Heart left ventricle (tissue), 16 donors: ENCODE measurements at places on chromosomes 1 and 21. TPM values are rescaled to one million over a fixed set of nuclear protein-coding genes. Genes with fewer than 3 reads are reported as not detected.

DNA sequence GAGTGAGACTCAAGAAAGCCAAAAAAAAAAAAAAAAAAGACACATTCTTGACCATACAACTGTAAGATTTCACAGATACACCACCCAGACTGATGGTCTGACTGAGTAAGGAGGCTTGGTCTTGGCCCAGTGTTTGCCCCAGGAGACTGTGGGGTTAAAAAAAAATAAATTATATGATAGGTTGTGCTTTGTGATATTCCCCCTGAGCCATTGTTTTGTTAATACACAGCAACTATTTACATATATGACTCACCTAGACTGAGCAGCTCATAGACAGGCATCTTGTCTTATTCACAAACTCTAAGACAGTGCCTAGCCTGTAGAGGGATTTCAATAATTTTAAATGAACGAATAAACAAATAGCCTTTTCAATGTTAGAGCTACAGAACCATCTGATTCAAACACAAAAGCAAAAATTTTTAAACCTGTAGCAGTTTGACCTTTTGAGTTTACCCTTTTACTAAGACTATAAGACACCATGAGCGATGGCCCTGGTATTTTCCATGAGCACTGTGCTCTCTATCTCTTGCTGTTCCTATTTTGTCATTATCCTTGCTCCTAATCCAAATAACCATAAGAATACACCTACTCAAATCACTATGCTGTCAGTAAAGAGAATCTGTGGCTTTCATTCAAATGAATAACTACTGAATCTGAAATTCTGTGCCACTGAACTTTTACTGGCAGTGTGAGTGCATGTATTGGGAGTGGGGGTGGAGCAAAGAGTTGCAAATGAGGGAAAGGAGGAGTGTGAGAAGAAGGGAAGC is 199.4 kb upstream of the PTBP2 start:
- H3K27me3 ChIP-seq: no peaks in the 10 kb centered on the region
- no peak for DNase-seq
- H3K27ac ChIP-seq: no peak overlapping the region
- no peak overlapping the region for H3K4me3 ChIP-seq
- no peaks in the 10 kb centered on the region for H3K4me1 ChIP-seq

The RWDD3 gene
- total RNA-seq: 8.9 TPM

The GFI1 gene
- 0.10 TPM for total RNA-seq

GRCh38 chr1:185627171-185627570 is 107.0 kb upstream of the HMCN1 start:
- no peak for DNase-seq
- H3K36me3 ChIP-seq: no peaks in the 10 kb centered on the region
- H3K4me3 ChIP-seq: no peak overlapping the region

DNA sequence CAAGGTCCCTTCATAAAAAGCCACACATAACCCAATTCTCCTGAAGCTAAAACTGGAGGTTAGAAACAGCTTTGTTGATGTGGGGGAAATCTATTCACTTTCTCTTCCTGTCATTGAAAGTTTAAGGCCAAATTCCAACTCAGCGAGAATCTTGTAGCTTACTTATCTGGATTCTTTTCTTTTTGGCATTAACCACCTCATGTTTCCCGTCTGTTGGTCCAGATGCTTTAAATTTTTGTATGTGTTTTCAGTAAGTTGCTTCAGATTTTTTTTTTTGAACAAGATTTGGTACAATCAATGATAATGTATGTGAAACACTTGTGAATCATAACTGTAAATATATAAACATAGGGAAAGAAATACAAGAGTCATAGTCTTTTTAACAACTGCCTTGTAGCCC is 33.7 kb upstream of the NEK7 start:
- H3K4me3 ChIP-seq: no peak overlapping the region
- no peak for DNase-seq
- no peaks in the 10 kb centered on the region for H3K36me3 ChIP-seq
- no peak overlapping the region for H3K27ac ChIP-seq
- H3K4me1 ChIP-seq: peaks cover 26% of the 10 kb centered on the region

- H3K27ac ChIP-seq: peak overlapping the region; percentile 98
- peak overlapping the region; percentile 60 for H3K4me3 ChIP-seq
- DNase-seq: peak; percentile 86
- peaks cover 10% of the 10 kb centered on the region for H3K4me1 ChIP-seq
- no peaks in the 10 kb centered on the region for H3K27me3 ChIP-seq
- no peaks in the 10 kb centered on the region for H3K36me3 ChIP-seq
These were observed 197.9 kb upstream of the SGIP1 start for GRCh38 chr1:66335859-66336640.

DNA sequence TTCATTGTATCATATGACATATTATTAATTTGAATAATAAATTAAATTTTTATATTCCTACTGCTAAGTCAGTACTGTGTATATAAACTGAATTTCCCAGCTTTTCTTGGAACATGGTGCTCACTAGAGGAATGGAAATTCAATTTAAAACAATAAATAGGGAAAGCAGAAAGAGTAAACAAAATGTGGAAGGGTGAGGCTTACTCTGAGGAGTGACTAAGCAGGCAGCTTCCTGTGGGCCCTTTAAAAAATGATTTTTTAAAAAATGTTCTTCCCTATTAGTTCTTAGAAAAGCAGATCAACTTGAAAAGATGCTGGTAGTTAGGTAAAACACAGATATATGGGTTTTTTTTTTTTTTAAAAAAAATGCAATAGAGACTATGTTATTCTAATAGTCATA is 49.5 kb upstream of the S1PR1 start:
- no peaks in the 10 kb centered on the region for H3K36me3 ChIP-seq
- H3K4me3 ChIP-seq: no peak overlapping the region
- peak overlapping the region; percentile 50 for H3K27ac ChIP-seq
- no peaks in the 10 kb centered on the region for H3K27me3 ChIP-seq

The ADORA1 gene
- 7.4 TPM for total RNA-seq

DNA sequence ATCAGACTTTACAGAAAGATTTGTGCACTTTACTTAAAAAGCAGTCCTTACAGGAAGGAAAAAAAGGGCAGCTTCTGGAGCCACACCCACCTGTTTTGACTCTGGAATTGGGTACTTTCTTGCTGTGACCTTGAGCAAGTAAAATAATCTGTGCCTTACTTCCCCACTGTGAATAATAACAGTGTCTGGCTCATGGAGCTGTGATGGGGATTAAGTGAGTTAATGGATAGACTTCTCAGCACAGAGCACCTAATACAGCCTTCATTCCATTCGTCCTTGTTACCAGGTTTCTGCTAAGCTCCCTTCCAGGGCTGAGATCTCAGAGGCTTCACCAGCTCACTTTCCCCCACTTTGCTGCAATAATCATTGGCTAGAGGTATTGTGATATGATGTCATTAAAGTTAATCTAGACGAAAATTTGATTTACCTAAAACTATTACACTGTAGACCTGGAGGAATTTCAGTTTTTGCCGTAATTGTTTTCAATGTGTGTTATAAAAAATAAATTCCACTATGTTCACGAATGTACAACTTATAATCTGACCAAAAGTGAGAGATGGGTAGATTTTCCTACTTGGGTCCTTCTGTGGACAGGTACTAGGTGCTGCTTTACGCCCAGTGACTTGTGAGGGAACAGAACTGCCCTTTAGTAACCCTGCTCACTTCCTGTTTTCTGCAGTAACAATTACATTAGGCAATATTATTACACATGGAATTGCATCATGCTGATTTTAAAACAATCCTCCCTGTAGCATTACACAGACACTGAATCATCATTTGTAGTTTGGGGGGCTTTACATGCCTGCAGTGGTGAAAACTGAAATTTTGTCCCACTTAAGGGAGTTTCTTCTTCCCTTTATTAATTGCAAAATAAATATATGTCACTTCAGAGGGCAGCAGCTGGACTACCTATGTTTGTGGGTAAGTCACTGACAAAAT is 19.7 kb upstream of the ABCG1 start:
- DNase-seq: no peak
- H3K36me3 ChIP-seq: no peaks in the 10 kb centered on the region
- H3K4me1 ChIP-seq: no peaks in the 10 kb centered on the region
- no peak overlapping the region for H3K4me3 ChIP-seq
- no peak overlapping the region for H3K27ac ChIP-seq

The IQGAP3 gene
- total RNA-seq: 5.1 TPM

- H3K4me1 ChIP-seq: peaks cover 18% of the 10 kb centered on the region
- peak within 1 kb of the TSS; percentile 80 for H3K4me3 ChIP-seq
- no peaks in the 10 kb centered on the region for H3K27me3 ChIP-seq
- peak within 1 kb of the TSS; percentile 90 for H3K27ac ChIP-seq
These were observed at the start of gene FAF1 for GRCh38 chr1:50959913-50960844. Gene FAF1 (minus strand): TSS chr1:50960267. CDS start chr1:50959811, 456 bp downstream.

- no peak overlapping the region for H3K4me3 ChIP-seq
- peaks cover 41% of the 10 kb centered on the region for H3K4me1 ChIP-seq
- DNase-seq: no peak
- H3K27ac ChIP-seq: peak overlapping the region; percentile 17
- no peaks in the 10 kb centered on the region for H3K27me3 ChIP-seq
These were observed 19.5 kb upstream of the SRP9 start for GRCh38 chr1:225757927-225758656.

DNA sequence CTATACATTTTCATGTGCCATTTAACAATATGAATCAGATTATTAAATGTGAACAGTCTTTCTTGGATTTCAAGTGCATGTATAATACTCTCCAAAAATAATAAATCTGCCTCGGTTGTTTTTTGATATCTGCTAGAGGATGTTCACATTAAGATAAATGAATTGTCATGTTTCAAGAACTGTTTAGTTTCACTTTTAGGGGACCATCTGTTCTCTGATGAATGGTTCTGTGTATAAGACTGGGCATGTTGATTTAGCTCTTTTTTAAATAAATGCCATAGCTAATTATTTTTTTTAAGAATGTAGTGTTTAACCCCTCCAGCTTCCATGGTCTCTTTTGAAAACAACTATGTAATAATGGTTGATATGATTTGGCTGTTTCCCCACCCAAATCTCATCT is 1245.1 kb upstream of the ADGRL4 start:
- H3K27me3 ChIP-seq: no peaks in the 10 kb centered on the region
- no peaks in the 10 kb centered on the region for H3K36me3 ChIP-seq
- DNase-seq: no peak
- no peak overlapping the region for H3K4me3 ChIP-seq

DNA sequence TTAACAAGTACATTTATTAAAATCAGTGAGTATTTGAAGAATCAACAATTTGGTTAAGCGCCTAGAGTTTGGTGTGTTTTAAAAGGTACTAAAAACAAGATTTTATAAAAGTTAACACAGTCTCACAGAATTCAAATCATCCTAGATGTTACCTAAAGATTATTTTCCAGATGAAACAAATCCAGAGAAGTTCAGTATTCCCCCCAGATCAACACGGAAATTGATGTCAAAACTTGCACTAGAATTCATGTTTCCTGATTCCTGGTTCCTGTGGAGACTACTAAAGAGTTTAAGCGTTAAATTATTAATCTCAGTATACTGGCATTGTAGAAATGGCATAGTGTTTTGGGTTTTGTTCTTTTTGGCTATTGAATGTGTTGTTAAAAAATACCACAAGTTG is 1.4 kb downstream of the PTBP2 start:
- H3K36me3 ChIP-seq: no peaks in the 10 kb centered on the region
- H3K27ac ChIP-seq: peak overlapping the region; percentile 97
- H3K4me3 ChIP-seq: peak overlapping the region; percentile 92
- peaks cover 40% of the 10 kb centered on the region for H3K4me1 ChIP-seq

The ILDR2 gene
- 8.9 TPM for total RNA-seq

The ASPM gene
- 0.49 TPM for total RNA-seq

The SEC16B gene
- 1.7 TPM for total RNA-seq

The TMEM63A gene
- 27.0 TPM for total RNA-seq

DNA sequence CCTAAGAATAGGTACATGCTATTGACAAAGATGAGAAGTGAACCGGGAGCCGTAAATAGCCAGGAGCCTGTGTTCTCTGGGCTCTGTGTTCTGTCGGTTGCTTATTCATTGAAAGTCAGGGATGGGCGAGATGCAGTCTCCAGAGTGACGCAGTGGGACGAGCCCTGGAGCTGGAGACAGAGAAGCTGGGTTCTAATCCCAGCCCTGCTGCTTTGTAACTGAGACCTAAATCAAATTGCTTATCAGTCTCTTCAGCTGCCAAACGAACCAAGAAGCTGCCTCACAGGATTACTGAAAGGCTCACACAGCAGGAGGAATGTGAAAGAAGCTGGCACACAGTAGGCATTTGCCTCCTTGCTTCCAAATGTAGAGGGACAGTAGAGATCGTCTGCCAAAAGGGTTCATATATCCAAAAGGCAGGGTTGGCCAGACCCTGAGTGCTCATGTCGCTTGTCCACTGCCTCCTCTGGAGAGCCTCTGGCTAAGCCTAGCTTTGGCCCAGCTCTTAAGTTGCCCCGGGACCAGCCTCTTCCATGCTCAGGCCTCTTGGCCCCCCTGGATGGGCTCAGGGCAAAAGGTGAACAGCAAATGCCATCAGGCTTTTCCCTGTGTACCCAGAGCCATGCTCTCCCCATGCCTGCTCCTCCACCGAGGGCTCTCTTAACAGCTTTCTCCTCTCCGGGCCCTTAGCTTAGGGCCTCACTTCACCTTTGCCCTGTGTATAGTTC is 134.2 kb upstream of the IPO9 start:
- no peaks in the 10 kb centered on the region for H3K27me3 ChIP-seq
- peak; percentile 33 for DNase-seq
- H3K27ac ChIP-seq: peak overlapping the region; percentile 60
- H3K4me3 ChIP-seq: no peak overlapping the region
- no peaks in the 10 kb centered on the region for H3K36me3 ChIP-seq

The LSS gene
- total RNA-seq: 41.7 TPM

- H3K27me3 ChIP-seq: no peaks in the 10 kb centered on the region
- no peak for DNase-seq
- H3K36me3 ChIP-seq: no peaks in the 10 kb centered on the region
- H3K4me1 ChIP-seq: no peaks in the 10 kb centered on the region
- H3K4me3 ChIP-seq: no peak overlapping the region
These were observed 240.6 kb upstream of the TMEM51 start for GRCh38 chr1:14912839-14913481.

The SIM2 gene
- total RNA-seq: 0.88 TPM

DNA sequence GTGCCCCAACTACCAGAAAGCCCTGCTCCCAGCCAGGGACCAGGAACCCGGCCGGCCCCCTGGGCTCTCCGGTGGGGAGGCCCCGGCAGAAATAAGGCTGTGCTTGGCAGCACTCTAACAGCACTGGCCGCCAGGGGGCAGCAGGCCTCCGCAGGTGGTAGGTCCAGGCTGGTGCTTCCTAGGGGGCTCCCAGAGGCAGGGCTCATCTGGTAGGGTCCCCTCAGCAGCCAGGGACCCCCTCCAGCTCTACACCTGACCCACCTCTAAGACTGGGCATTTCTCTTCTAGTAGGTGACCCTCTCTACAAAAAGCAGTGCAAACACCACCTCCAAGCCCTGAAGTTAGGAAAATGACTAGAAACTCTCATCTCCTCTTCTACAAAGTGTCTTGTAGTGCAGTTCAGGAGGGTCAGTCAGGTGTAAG is 85.6 kb downstream of the STUM start:
- peak; percentile 90 for DNase-seq
- peaks cover 14% of the 10 kb centered on the region for H3K36me3 ChIP-seq
- no peaks in the 10 kb centered on the region for H3K27me3 ChIP-seq
- H3K4me3 ChIP-seq: no peak overlapping the region

GRCh38 chr1:244450597-244451538 is 841 bp downstream of the ADSS2 start:
- peaks cover 16% of the 10 kb centered on the region for H3K4me1 ChIP-seq
- no peaks in the 10 kb centered on the region for H3K36me3 ChIP-seq
- H3K27ac ChIP-seq: peak overlapping the region; percentile 91
- H3K4me3 ChIP-seq: peak overlapping the region; percentile 74

GRCh38 chr1:209456878-209457277 is 126.6 kb upstream of the CAMK1G start:
- H3K4me3 ChIP-seq: no peak overlapping the region
- no peak overlapping the region for H3K27ac ChIP-seq
- H3K27me3 ChIP-seq: no peaks in the 10 kb centered on the region
- DNase-seq: no peak
